Breast epithelium (tissue), 4 donors: ENCODE measurements at places on chromosomes 3 and 15. TPM values are rescaled to one million over a fixed set of nuclear protein-coding genes. Genes with fewer than 3 reads are reported as not detected.

GRCh38 chr3:60250206-60250605 lies 1001.0 kb downstream of the FHIT start:
- DNase-seq, result no peak

GRCh38 chr3:179156170-179156569 lies 8.0 kb downstream of the PIK3CA start:
- DNase-seq, result no peak

Gene GOLGA8R
- total RNA-seq, result 4.2 TPM

GRCh38 chr3:122674339-122674738 lies 6.3 kb upstream of the PARP14 start:
- no peak for DNase-seq

- DNase-seq, result no peak
Observed at GRCh38 chr3:57864853-57865252, 108.7 kb downstream of the SLMAP start.

DNA sequence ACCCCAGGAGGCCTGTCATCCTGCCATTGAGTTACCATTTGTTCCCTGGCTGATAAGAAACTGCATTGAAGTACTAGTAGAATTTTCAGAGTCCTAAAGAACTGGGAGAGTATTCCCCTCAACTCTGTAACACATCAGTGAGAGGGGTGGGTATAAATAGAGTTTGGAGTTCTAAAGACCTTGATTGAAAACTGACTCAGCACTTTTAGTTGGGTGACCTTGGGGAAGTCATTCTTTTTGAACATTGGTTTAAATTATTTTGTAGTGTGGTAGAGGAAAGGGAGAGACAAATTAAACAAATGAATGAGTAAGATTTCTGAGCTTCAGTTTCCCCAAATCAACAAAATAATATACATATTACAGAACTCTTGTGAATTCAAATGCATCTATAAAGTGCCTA lies 344.5 kb upstream of the THBS1 start:
- no peak for DNase-seq

GRCh38 chr3:167976516-167977361 lies 119.0 kb downstream of the GOLIM4 start:
- no peak for DNase-seq

GRCh38 chr15:82137261-82137660 lies 91.4 kb upstream of the MEX3B start:
- no peak for DNase-seq

DNA sequence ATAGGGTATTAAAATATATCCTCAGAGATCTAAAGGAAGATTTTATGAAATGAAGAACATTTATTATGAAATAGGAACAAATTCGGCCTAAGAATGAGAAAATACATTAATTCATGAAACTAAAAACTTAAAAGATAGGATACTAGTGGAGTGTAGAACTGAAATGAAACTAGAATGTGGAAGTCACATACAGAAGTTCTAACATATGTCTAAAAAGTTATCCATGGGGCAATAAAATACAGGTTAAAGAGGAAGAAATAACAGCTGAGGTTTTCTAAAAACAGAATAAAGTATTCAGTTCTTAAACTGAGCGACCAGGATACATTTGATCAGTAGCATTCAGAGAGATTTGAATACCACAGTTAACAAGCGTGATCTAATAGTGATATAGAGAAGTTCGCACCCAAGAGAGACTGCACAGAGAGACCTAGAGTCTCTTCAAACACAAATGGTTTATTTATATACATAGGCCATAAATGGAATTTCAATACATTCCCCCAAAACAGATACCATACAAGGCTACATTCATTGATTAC lies 85.9 kb downstream of the FEZF2 start:
- DNase-seq, result no peak

- DNase-seq, result no peak
Observed at GRCh38 chr3:24736701-24737100, 242.1 kb upstream of the THRB start.

- no peak for DNase-seq
Observed at GRCh38 chr15:85324202-85324601, 56.2 kb upstream of the AKAP13 start.
